Chondrocyte (in vitro differentiated cells): ENCODE measurements at places on chromosomes 7 and 10. TPM values are rescaled to one million over a fixed set of nuclear protein-coding genes. Genes with fewer than 3 reads are reported as not detected.

TEX36 gene
- not detected in 3 replicates for total RNA-seq

POM121L12 gene
- not detected in 3 replicates for total RNA-seq

TEX47 gene
- total RNA-seq, result not detected in 3 replicates

PFKP gene
- 151 to 188 TPM (median 182 TPM) in 3 replicates for total RNA-seq

COL1A2 gene
- 11,901 to 12,433 TPM (median 12,302 TPM) in 3 replicates for total RNA-seq

MYO1G gene
- 0.05 to 0.36 TPM in 2 of 3 replicates, not detected in the other for total RNA-seq

TMEM176A gene
- total RNA-seq, result not detected in 3 replicates

CYP3A4 gene
- total RNA-seq, result not detected in 3 replicates

GIMAP4 gene
- total RNA-seq, result not detected in 3 replicates

FAM171A1 gene
- total RNA-seq, result 31.2 to 40.9 TPM (median 34.9 TPM) in 3 replicates

CHCHD1 gene
- 14.8 to 27.5 TPM (median 17.4 TPM) in 3 replicates for total RNA-seq

SRGN gene
- 10.3 to 16.1 TPM (median 16.0 TPM) in 3 replicates for total RNA-seq

RAMP3 gene
- total RNA-seq, result not detected in 3 replicates

PKD2L1 gene
- not detected in 3 replicates for total RNA-seq

TAS2R16 gene
- not detected in 3 replicates for total RNA-seq

PPP1R3C gene
- 24.0 to 39.8 TPM (median 39.0 TPM) in 3 replicates for total RNA-seq

C10orf105 gene
- total RNA-seq, result not detected in 3 replicates

CYP3A5 gene
- total RNA-seq, result not detected in 3 replicates

GPR26 gene
- not detected in 3 replicates for total RNA-seq

PDK4 gene
- 1.9 to 8.6 TPM (median 7.3 TPM) in 3 replicates for total RNA-seq

HDAC9 gene
- total RNA-seq, result 5.0 to 6.1 TPM (median 5.9 TPM) in 3 replicates

SRRM3 gene
- 1.4 to 2.6 TPM (median 1.7 TPM) in 3 replicates for total RNA-seq

ZP3 gene
- total RNA-seq, result not detected in 3 replicates

LRIT1 gene
- not detected in 3 replicates for total RNA-seq

ALOX5 gene
- not detected in 3 replicates for total RNA-seq

LIPM gene
- not detected in 3 replicates for total RNA-seq

TDRD1 gene
- total RNA-seq, result not detected in 3 replicates

MYH16 gene
- not detected in 3 replicates for total RNA-seq

BUB3 gene
- 69.8 to 74.1 TPM (median 71.9 TPM) in 3 replicates for total RNA-seq

CPA2 gene
- total RNA-seq, result not detected in 3 replicates

VSTM2A gene
- total RNA-seq, result not detected in 3 replicates

TMUB1 gene
- total RNA-seq, result 31.2 to 43.2 TPM (median 33.2 TPM) in 3 replicates

DOCK1 gene
- 53.1 to 57.8 TPM (median 57.1 TPM) in 3 replicates for total RNA-seq

TSPAN12 gene
- total RNA-seq, result 6.8 to 10.5 TPM (median 7.8 TPM) in 3 replicates

NAT16 gene
- total RNA-seq, result not detected in 3 replicates

SEC23IP gene
- total RNA-seq, result 65.2 to 90.3 TPM (median 70.0 TPM) in 3 replicates

DOCK4 gene
- 43.0 to 102 TPM (median 48.8 TPM) in 3 replicates for total RNA-seq

ANK3 gene
- total RNA-seq, result 35.1 to 138 TPM (median 37.4 TPM) in 3 replicates

CYP2C8 gene
- total RNA-seq, result not detected in 3 replicates

ZNF853 gene
- 13.4 to 16.2 TPM (median 15.1 TPM) in 3 replicates for total RNA-seq

UNC5B gene
- total RNA-seq, result 36.4 to 61.1 TPM (median 57.9 TPM) in 3 replicates

LBX1 gene
- not detected in 3 replicates for total RNA-seq

CHRM2 gene
- total RNA-seq, result 0.07 TPM in 1 of 3 replicates, not detected in the others
